NCI-H1417 (cell line): ENCODE measurements at places on chromosomes 5 and 9.

DNA sequence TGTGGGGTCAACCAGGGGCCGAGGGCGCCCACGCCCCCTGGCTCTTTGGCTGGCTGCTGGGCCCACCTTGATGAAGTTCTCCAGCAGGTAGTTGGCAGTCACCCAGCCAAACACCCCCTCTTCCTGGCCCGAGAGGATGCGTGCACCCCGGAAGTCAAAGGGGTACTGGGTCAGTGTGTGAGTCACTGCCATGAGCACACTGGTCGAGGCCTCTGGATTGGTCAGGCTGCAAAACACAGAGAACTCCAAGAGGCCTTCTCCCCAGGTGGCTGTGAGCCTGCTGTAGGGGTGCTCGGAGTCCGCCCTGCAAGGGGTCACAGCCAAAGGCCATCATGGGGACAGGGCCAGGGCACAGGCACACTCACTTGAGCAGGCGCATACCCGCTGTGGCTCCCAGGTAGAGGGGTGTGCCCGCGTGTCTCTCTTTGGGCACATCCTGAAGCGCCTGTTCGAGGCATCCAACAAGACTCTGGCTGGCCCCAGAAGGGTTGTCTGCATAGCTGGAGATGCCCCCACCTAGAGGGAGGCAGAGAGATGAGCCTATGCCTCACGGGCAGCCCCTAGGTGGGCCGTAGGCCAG lies 2.6 kb downstream of the ENTPD2 start:
- DNase-seq = no peak

DNA sequence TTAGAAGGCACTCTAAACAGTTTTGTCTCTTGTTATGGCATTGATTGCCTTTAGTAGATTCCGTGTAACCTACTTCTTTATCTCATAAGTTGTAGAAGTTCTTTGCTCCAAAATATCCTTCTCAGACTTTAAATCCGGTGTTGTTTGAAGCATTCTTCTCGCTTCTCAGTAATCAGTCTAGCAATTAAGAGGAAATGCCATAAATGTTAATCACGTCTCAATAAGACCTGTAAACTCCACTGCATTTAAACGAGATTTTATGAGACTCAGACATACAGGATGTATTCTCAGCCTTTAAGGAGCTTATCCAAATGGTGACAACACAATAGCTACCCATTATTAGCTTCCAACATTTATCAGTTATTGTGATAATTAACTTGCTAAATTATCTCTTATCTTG lies 7.7 kb upstream of the C5 start:
- no peak for DNase-seq

GRCh38 chr5:1212881-1213280 lies 11.5 kb downstream of the SLC6A19 start:
- DNase-seq = no peak

DNA sequence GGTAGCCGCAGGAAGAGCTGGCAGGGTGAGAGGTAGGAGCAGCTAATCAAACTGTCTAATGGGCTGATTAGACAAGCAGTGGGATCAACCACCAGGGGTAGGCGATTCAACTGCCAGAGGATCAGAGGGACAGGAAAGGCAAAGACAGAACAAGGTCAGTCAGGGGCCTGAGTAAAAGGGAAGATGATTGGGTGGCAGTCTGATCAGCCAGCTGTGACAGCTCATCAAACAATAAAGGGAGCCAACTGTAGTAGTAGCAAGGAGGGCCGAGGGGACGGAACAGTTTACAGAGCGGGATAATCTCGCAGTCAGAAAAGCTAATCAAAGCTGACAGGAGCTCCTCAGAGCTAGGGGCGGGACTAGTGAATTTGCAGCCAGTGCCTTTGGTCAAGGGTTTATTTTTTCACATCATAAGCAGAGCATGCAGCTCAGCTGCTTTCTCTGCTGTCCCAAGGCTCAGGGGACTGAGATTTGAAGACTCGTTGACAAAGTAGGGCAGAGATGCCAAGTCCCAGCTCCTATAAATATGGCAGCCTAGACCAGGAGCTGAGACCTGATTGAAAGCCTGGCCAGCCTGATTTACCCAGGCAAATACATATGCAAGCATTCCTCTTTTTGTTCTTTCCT lies 418.2 kb downstream of the GABRG2 start:
- DNase-seq = no peak
